ENCODE measurements at places on chromosomes 4 and X.

- DNase-seq = no peak
Measured at GRCh38 chr4:121358473-121358872, 22.3 kb downstream of the QRFPR start.

GRCh38 chr4:153512162-153512852 is 46.1 kb downstream of the TMEM131L start:
- DNase-seq = no peak

- DNase-seq = peak; percentile 17
Measured at GRCh38 chr4:151276787-151277562, at the start of gene PRSS48. PRSS48 (plus strand) TSS chr4:151277161; CDS start chr4:151277173, 12 bp downstream.

DNA sequence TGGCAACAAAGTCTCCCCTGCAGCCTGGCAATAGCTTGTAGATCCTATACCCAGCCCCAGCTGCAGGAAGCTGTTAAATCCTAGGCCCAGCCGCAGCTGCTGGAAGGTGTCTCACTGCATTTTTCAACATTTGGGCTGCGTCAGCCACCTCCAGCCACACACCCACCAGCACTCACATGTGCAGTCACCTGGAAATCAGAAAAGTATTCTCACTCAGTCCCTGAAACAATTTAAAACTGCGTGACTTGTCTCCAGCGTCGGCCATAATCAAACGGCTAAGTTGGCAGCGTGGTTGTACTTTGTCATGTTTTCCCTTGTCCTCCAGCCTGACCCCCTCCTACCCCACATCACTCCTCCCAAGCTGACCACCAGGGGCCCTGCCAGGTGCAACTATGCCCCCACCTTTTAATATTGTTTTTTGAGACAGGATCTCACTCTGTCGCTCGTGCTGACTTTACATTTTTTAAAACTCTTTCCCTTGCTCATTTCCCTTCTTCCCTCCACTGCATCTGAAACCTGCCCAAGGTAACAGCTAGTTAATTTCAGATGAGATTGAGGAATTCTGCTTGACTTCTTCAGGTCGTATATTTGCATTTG is 97.2 kb upstream of the FRG1 start:
- DNase-seq = no peak

DNA sequence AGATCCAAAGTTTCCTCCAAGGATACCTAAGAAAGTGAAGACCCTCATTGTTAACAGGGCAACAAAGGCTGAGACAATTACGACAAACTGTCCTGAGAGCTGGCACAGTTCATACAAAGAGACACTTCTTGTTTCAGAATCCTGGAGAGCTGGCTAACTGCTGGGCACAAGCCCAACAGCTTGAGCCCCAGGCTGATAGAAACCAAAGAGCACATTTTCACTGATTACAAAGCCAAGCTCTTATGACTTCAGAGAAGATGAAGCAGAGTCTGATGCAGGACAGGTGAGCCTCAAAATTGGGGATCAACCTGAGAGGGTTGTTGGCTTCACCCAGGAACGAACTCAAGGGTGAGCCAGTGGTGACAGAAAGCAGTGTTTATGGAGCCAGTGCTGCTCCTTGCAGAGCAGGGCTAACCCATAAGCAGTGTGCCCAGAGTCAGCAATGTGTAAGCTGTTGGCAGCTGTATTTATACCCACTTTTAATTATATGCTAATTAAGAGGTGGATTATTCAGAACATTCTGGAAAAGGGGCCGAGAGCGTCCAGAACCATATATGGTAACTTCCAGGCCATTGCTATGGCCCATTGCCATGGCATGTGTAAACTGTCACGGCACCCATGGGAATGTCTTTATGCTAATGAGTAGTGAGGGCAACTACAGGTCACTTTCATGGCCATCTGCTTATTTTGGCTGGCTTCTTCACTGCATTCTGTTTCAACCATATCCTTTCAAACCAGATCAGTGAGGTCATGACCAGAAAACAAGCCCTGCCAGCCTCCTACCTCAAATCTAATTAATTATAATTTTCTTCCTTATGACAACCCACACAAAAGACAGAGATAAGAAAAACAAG is 183.7 kb downstream of the EVC2 start:
- DNase-seq = no peak

DNA sequence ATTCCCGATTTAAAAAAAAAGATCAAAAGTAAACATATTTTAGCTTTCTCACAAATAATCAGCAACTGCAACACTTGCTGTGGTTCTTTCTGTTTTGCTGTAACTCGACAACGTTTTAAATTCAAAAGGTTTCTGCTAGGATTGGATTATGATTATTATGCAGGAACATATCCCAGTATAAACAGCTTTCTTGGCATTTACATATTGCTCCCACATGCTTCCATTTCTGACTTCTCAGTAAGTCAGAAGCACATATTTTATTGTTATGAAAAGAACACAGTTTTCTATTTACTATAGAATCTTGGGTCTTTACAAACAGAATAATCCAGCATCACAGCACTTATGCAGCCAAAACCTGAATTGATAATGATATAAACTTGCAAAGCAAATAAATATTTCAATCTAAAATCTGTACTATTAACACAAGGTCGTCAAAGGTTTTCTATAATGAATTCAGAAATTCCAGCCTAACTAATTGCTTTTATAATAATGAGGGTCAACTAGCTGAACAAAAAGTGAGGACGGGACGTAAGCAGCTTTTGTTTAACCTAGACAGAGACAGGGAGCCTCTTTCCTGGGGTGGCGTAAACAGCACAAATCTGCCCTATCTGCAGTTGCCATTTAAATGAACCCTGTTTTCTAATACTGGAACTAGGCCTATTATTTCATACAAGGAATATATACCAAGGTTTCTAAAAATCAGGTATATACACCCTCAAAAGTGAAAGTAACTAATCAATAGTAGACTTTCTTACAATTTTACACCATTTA is 9.8 kb upstream of the PCDH18 start:
- DNase-seq = no peak

DNA sequence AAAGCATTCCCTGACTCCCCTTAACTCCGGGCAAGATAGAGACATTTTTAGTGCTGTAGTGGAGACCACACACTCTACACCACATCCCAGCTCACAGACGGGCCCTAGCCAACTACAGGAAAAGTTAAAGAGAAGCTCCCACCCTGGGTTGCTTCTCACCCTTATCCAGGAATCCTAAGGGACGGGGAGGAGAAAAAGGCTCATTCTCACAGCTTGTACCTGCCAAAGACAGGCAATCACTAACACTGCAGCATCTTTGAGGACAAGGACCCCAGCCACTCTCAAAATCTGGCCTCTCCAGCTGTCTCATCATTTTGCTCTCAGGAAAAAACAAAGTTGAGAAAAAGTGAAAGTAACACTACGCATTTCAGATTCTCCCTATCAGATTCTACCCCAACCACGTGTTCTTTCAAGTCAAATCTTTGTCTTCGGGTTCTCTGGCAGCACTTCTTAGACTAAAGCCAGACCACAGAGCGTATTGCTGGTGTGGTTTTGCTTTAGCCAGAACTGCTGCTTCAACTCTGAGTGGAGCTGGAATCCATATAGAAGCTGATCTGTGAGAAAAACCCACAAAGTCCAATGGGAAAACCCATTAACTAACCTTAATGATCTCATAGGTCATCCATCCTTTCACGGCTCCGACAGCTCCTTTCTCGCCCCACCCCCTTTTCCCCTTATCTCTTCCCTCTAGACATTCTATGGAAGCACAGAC is 605.9 kb upstream of the DIPK2B start:
- no peak for DNase-seq

DNA sequence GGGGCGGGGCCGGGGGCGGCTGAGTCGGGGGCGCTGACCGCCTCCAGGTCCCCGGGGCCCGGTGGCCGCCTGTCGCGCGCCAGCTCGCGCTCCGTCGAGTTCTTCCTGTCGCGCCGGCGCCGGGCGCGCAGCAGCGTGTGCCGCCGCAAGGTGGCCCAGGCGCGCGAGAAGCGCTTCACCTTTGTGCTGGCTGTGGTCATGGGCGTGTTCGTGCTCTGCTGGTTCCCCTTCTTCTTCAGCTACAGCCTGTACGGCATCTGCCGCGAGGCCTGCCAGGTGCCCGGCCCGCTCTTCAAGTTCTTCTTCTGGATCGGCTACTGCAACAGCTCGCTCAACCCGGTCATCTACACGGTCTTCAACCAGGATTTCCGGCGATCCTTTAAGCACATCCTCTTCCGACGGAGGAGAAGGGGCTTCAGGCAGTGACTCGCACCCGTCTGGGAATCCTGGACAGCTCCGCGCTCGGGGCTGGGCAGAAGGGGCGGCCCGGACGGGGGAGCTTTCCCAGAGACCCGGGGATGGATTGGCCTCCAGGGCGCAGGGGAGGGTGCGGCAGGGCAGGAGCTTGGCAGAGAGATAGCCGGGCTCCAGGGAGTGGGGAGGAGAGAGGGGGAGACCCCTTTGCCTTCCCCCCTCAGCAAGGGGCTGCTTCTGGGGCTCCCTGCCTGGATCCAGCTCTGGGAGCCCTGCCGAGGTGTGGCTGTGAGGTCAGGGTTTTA is 1.5 kb downstream of the ADRA2C start:
- DNase-seq = no peak

DNA sequence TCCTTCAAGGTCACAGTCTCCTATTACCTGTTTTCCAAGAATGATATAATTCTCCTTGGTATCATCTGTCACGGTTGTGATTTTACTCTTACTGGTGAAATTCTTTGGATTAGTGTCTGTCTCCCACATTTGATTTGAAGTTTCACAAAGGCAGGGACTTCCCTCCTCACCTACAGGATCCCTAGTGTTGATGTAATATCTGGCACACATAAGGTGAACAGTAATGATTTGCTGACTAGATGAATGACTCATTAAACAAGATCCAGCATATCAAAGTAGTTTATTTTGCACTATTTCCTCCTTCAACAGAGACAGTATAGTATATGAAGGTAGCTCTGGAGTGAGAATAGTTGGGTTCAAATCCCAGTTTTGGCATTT is 135.3 kb upstream of the IL1RAPL2 start:
- DNase-seq = no peak

DNA sequence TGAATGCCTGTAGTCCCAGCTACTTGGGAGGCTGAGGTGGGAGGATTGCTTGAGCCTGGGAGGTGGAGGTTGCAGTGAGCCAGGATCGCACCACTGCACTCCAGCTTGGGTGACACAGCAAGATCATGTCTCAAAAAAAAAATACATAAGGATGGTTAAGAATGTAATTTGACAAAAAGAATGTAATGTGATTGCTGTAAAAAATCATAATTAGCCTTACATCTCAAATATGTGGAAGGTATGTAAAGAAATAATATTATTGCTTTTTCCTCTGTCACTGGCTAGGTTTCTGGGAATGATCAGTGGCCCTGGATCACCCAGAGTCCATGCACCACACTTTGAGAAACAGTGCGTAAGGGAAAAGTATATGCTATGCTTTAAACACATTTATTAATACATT is 106.1 kb upstream of the C1GALT1C1 start:
- DNase-seq = no peak

- no peak for DNase-seq
Measured at GRCh38 chrX:42117318-42117717, 194.0 kb upstream of the CASK start.

DNA sequence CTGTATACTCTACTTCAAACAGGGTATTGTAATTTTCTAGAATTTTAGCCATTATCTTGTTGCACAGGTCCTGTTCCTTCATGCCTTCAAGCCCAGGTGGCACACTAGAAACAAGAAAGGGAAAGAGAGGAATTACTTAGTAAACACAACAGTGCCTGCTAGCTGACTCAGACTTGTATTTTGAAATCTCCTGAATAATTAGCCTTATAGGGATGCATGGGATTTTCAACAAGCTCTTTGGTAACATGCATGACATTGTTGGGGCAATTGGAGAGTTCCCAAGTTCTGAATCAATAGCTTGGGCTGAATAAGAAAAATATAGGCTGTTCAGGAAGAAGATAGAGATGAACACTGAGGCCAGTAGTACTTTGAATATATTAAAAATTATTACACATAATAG is 118.8 kb downstream of the FAM13A start:
- no peak for DNase-seq

Data from Panc1 (cell line).